Skeletal muscle cell (primary cell): ENCODE measurements at places on chromosomes 11 and 22.

GRCh38 chr11:128731041-128731663 is 37.3 kb downstream of the FLI1 start:
- DNase-seq = no peak

- DNase-seq = no peak
Observed at GRCh38 chr11:118705111-118705741, 25.8 kb upstream of the TREH start.

DNA sequence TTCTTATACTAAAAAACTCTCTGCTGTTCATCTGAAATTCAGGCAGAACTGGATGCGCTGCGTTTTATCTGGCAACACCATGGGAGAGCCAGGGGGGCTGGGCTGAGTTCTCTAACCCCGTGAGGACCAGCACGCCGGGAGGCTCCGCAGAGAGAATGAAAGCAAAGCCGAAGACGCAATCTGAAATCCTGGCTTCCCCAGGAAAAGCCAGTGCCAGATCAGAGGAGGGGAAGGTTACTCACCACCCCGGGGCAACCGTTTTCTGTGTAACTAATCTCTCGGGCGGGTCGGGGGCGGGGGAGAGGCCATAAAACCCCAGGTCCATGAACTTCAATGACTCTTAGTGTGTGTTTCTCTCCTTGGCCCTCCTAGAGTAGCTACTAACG is 99.4 kb downstream of the SHANK2 start:
- DNase-seq = no peak

DNA sequence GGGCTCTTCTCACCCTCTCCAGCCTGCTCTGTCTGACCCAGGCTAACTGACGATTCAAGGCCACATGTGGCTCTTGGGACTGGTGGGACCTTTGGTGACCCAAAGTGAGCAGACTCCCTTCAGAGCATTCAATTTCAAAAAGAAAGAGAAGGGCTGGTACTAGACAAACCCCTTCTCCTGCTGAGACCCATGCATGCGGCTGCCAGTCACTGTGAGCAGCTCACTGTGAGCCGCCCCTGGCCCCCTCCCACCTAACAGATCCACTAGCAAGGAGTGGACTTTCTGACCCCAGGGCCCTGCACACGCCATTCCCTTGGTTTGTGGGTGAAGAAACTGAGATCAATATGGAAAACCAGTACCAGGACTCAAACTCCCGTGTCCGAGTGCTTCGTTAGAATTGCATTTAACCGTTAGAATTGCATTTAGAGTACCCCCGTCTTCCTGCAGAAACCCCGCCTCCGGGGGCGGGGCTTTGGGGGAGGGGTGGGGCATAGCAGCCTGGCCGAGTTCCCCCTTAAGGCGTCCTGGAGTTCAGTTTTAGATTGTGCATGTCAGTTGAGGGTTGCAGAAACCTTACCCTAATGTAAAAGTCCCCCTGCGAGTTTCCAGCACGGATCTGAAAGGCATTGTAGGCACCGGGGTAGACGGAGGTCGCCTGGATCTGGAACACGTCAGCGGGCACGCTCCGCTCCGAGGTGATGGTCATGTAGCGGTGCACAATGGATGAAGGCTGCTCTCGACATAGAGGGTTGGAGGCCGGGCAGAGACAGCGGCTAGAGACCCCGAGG is 5.1 kb downstream of the EFEMP2 start:
- no peak for DNase-seq

DNA sequence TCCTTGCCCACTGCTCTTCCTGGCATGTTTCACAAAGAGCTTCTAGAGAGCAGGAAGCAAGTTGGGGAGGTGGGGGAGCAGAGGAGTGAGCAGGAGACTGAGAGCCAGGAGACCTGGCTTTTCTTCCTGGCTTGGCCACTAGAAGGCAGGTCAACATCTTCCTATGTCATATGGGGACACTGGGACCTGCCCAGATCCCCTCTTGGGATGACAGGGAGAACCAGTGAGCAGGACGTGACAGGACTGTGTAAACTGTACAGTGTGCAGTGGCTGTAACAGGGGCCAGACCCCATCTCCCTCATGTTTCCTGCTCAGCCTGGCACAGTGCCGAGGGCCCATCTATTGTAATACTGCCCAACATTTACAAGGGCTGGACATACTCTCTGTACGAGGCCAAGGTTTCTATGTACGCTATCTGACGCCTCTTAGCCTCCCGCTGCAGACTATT is 29.4 kb downstream of the GDPD5 start:
- DNase-seq = no peak

DNA sequence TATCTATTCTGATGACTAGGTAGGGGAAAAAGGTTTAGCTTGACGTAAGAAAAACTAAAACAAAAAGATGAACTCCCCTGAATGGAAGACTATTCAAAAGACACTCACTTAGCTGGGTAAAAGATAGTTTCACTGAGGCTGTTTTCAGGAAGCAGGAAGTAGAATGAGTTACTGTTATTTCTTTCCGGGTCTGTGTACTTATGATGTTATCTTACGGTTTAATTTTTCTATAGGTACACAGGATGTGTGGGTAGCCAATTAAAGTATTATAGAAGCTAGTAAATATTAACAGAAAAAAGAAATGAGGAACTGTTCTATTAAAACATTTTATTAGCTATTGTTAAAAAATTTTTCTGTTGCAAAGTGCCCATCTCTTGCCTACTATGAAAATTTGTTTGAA is 45.8 kb upstream of the MMP7 start:
- DNase-seq = no peak

GRCh38 chr11:1226986-1227550 is 4.2 kb downstream of the MUC5B start:
- no peak for DNase-seq

DNA sequence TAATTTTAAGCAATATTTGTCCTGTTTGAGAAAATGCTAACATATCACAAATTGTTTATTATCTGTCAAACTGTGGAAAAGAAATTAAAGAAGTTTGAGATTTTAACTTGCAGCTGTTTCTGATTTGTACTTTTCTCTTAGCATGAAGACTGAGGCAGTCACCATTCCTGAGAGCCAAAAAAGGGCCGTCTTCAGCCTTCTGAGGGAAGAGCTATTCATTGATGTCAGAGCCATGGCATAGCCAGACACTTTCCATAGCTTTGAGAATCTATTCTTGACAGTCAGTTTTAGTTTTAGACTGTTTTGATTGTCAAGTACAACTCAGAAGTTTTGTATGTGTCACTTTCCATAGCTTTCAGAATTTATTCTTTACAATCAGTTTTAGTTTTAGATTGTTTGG is 32.1 kb downstream of the YAP1 start:
- DNase-seq = no peak

- no peak for DNase-seq
Observed at GRCh38 chr11:45900916-45901617, 6.0 kb downstream of the FREY1 start.

DNA sequence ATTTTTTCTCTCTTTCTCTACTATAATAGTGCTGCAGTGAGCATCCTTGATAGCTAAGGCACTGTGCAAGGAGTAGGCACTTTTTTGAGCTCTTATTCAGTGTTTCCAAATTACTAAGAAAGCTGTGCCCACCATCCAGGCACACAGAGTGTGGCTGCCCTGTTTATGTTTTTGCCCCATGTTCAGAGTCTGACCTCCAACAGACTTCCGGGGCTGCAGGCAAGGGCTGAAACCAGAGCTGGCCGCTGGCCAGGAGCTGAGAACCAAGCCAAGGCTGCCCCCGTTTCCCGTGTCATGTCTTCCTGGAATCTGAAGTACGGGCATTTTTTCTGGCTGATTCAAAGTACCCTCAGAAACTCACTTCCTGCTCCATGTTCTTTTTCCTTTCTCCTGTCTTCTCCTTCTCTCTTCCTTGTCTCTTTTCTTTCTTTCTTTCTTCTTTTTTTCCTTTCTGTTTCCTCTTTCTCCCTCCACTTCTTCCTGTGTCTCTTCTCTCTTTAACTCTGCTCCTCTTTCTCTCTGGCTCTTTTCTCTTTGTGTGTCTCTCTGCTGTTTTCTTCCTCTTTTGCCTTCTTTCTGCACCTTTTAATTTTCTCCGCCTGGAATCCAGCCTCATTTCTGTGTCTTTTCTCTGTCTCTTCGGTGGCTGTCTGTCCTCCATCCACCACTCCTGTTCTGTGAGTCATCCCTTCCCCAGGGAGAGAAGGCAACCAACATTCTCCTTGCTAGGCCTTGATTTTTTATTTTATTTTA is 17.0 kb upstream of the KCTD14 start:
- DNase-seq = peak; percentile 73

DNA sequence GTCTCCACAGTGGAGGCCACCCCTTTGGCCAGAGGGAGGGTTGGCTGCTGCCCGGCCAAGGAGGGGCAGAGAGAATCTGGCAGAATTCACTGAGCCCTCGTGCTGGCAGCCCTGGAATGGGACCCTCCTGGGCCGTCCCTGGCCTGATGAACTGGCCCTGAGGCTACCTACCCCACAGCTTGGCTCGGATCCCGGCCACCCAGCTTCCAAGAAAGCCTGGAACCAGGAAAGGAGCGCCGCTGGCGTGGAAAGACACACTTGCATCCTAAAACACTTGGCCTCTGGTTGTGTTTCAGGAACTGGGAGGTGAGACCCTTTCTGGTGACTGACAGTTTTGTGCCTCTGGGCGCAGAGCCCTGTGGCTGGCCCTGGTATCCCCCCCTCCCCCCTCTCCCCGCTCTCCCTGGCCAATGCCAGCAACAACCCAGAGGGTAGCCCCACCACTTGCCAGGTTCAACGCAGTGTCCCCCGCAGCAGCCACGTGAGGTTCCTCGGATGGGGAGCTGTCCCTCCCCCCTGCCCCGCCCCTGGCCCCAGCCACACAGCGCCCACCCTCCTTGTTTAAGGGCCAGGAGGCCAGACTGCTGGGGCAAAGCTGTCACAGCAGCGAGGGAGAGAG is 693 bp downstream of the NFAM1 start:
- no peak for DNase-seq

DNA sequence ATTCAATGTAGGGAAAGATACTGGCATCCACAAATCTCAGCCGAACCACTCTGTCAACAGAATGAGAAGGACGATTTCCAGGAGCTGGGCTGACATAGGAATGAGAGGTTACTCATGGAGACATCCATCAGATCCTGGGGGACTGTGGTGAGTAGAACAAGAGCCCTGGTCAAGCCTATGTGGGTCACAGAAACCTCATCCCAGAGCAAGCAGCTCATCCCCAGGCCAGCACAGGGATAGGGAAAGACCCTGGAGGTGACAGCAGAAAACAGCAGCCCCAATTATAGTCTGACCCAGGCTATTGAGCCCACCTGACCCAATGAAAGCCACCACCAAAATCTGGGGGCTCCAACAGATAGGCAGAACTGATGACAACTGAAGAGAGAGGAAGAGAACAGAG is 128.0 kb upstream of the SERPIND1 start:
- no peak for DNase-seq

- DNase-seq = peak; percentile 6
Observed at GRCh38 chr11:94450048-94450447, 43.6 kb downstream of the MRE11 start.

DNA sequence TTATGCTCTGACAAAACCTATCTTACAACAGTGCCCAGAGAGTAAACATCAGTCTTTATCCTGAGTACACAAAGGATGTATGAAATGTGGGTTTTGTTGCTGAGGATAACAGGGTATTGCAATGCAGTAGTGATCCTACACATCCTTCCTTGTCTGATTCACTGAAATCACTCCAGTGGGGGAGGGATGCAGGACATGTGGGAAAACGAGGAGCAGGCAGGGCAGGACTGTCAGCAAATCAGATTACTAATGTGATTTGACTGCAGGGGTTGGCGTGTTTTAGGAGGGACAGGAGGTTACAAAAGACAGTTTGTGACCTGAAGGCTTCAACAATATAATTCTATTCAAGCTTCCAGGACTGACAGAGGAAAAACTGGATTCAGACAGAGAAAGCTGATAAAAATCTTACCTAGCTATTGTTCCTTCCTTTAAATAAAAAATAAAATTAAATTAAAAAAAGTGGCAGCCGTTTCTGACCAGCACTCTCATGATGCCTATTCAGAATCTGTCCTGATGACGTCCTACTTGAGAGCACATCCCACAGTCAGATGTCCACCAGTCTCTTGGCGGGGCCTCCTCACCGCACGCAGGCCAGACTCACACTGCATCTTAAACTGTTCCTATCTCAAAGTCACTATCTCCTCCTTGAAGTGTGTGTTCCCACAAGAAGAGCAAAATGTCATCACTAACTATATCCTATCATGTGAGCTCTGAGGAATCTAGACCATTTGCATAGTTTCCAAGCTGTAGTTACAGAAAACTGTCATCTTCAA is 50.6 kb upstream of the MN1 start:
- no peak for DNase-seq

- DNase-seq = no peak
Observed at GRCh38 chr11:70510571-70510970, 112.2 kb downstream of the CTTN start.

- no peak for DNase-seq
Observed at GRCh38 chr11:13907678-13908077, 54.8 kb upstream of the SPON1 start.

GRCh38 chr11:88169881-88170280 is 5.4 kb downstream of the RAB38 start:
- no peak for DNase-seq

GRCh38 chr22:33766091-33766490 is 154.2 kb downstream of the LARGE1 start:
- DNase-seq = no peak

DNA sequence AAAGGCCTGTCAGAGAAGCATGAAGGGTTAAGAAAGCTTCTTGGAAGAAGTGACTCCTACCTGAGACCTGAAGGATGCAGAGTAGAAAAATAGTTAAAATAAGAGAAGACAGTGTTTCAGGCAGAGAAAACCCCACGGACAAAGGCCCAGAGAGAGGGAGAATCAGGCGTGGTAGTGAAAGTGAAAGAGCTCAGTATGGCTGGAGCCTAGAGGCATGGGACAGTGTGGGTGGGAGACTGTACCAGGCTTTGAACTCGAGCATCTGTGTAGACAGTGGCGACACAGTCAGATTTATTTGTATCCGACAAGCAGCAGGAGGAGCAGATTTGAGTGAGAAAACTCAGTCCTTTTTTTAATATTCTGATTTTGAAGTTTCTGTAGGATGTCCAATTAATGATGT is 360.0 kb downstream of the OPCML start:
- DNase-seq = no peak

DNA sequence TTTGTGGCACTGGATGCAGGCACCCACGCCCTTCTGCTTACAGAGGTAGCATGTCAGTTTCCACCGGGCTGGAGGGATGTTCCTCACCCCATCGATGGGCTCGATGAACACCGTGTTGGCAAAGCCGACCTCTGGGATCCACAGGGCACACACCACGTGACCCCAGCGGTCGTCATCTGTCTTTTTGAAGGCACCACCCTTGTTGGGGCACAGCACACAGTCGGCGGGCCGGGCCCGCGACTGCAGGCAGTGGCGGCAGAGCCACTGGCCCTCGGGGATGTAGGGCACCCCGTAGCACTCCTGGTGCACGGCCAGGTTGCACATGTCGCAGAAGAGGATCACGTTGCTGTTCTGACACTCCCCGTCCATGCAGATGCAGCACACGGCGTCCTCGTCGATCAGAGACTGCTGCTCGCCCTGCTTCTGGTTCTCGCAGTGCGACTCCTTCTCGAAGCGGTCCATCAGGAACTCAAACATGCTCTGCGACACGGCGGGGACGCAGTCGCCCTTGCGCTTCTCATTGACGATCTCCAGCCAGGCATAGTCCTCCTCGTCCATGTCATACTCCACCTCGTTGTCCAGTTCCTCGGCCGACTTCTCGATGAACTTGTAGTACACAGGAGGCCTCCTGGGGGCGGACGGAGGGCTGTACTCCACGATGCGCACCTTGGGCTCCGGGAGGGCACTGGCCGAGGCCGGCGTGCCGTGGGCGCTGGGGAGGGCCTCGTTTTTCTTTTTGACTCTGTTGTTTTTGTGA is 4.2 kb downstream of the BRD1 start:
- no peak for DNase-seq
